Astrocyte of the hippocampus (primary cell): ENCODE measurements at places on chromosomes 3 and 15.

GRCh38 chr3:136544532-136544931, 207.6 kb downstream of the STAG1 start:
- no peak for DNase-seq

GRCh38 chr3:97338375-97338774, 426.2 kb upstream of the ARL6 start:
- no peak for DNase-seq

DNA sequence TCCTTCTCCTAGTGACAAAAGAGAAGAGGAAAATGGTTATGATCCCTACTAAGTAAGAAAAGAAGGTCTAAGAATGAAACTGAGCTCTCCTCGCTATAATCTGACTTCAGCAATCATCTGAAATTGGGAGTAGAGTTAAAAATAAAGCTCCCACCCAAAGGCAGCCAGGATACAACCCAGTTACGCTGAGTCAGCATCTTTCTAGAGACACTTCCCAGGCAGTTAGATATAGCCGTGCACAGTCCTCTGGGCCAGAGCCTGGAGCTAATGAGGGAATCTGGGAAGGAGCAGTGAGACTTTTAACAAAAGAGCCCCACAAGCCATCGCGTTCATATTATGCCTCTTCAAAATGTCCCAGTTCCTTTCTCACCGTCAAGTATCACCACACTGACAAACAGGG, 39.1 kb upstream of the SETMAR start:
- no peak for DNase-seq

GRCh38 chr3:94020293-94020692, 8.1 kb downstream of the STX19 start:
- DNase-seq, result no peak

DNA sequence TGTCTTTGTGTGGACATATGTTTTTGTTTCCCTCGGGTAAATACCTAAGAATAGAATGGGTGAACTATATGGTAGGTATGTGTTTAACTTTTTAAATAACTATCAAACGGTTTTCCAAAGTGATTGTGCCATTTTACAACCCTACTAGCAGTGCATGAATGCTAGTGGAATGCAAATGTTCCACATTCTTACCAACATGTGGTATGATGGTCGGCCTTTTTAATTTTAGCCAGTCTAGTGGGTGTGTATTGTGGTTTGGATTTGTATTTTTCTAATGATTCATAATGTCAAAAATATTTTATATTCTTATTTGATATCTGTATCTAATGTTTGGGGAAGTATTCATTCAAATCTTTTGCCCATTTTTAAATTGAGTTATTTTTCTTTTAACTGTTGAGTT, 68.2 kb upstream of the SMAD3 start:
- DNase-seq, result peak; percentile 57

DNA sequence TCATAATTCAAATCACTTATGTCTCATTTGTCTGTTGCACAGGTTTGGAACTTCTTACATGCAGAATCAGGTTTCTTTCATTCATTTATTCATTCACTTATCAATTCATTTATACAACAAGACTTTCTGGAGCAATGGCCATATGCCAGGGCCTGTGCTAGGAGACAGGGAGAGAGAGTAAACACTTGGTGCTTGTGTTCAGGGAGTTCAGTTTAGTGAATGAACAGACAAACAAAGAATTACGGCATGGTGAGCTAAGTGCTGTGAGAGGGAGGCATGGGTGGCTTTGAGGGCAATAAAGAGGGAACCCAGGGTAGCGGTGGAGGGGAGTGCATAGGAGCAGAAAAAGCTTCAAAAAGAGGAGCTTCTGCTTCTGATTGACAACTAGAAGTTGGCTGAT, 8.5 kb upstream of the IREB2 start:
- DNase-seq, result no peak

- DNase-seq, result peak; percentile 20
Observed at GRCh38 chr3:180855364-180855763, 57.1 kb upstream of the FXR1 start.
